Activated CD8-positive, alpha-beta memory T cell treated with anti-CD3 and anti-CD28 coated beads for 48 hours (primary cell): ENCODE measurements at places on chromosomes 5 and 9.

DNA sequence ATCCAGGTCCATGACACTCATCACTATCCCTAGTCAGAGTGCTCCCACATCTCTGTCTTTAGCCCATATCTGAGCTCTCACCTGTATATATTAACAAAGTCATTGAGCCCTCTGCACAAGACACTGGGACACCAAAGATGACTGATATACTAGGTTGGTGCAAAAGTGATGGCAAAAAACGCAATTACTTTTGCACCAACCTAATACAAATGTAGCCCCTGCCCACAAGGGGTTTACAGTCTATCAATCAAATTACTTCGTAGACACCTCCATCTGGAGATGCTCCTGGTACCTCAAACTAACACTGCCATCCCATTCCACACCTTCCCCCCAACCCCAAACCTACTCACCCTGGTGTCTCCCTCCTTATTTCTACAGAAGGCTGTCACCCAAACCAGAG, 194.1 kb downstream of the MCTP1 start:
- DNase-seq = no peak

- DNase-seq = no peak
Measured at GRCh38 chr9:37033141-37033540, 927 bp downstream of the PAX5 start.

DNA sequence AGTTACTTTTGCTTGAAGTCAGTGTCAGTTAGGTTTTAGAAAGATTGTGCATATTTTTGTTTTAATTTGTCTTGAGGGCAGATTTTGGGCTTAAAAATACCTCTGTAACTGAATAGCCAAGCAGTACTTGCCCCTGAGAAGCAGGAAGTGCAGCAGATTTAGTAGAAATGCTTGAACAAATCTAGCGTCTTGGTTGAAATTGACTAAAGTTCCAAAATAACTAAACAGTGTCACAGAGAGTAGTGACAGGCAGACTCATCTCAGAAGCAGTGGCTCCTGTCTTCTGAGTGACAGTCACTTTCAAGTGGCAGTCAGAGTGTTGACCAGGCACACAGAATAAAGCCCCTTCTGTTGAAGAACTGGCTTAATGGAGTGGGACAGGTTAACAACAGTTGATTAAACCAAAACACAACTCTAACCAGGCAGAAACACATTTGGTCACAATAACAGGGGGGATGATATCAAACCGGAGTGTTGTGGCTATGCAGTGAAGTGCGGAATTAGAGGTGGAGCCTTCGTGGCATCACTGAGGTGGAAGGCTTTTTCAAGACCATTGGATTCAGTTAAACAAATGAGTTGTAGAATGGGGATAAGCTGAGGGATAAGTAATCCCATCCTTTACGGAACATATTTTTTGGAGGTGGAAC, 29.1 kb downstream of the TRIO start:
- DNase-seq = no peak

DNA sequence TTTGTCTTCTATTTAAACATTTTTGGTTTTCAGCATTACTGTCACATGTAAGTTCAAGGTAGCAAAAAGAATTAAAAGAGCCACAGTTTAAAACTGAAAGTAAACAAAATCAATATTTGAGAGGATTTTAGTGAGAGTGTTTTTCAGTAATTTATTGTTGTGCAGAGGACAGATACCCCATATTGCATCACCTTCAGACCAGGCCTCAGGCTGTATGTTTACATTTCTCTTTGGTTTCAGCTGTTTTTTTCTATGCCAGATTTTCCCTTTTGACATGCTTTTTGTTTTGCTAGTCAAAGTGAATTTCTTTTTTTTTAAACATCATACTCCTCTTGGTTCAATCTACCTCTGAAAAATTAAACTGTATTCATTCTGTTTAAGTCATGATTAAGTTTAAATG, 47.2 kb downstream of the MAST4 start:
- DNase-seq = no peak

- DNase-seq = no peak
Measured at GRCh38 chr5:175822225-175822624, 49.2 kb upstream of the CPLX2 start.

DNA sequence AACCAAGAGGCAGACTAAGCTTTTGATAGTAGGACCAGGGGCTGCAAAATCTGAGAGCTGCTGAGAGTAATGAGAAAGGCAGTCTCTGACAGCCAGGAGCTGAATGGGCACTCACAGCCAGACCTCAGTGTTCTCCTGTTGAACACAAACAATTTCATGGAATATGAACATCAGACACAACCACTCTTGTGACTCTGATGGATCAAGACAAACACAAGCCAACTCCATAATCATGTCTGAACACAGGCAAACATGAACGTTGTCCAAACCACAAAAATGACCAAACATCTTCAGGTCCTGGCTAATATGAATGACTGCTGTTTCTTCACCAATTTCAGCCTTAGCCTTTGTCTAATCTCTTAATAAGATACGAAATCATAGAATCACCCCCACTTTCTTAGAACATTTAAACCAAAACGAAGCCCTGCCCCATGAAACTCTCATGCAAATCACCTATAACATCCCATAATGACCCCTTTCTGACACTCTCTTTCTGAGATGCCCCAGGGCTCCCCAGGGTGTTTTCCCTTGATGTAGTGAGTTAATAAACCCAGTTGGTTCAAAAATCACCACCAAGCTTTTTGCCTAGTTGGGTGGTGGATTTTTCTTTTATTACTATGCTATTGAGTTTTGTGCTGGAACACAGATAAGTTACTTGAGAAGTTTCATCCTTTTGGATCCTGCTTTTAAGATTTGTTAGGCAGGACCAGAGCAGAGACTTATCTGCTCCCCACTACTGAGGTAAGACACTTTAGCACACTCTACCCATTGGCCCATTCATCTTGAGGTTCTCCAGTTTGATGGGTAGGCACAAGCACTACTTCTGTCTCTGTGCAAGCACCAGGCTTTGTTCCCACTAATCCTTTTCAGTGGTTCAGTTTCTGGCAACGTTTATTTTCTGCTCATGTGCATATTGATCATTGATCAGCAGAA, 5.9 kb upstream of the ERAP2 start:
- no peak for DNase-seq

DNA sequence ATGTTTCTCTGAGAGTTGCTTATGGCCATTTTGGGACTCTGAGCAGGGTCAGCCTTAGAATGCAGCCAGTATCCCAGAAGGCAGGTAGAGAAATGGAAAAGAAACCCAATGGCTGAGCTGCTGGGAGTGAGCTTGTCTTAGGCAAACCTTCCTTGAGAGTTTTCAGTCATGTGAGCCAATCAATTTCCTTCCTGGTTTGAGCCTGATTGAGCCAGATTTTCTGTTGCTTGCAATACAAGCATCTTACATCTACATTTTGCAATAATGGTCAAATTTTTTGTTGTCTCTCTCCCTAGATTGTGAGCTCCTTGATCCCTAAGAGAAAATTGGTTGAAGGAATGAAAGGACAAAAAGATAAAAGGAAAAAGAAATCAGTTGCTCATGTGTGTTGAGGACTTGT, 155.3 kb downstream of the SNX18 start:
- no peak for DNase-seq

DNA sequence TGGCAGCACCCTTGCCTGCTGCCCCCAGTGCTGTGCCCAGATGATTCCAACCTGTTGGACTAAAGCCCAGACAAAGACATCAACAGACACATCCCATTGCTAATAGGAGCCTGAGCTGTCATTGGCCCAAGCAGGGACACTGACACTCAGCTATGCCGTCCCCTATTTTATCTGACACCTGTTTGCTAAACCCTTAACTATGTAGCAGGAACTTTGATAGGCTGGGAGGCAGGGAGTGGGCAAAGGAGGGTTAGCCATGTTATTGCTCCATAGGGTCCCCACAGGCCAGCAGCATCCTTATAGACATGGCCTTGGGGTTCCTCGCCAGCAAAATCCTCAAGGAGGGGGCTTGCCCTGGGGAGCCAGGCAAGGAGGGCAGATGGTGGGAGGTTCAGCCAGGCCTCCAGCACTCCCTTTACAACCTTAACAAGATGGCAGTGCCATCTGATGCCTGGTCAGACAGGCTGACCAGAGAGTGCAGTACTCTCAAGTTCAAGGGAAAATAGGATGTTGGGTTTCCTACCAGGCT, 50.4 kb upstream of the CDKN2AIPNL start:
- no peak for DNase-seq

GRCh38 chr5:10489810-10490426, 48.2 kb downstream of the ROPN1L start:
- no peak for DNase-seq

DNA sequence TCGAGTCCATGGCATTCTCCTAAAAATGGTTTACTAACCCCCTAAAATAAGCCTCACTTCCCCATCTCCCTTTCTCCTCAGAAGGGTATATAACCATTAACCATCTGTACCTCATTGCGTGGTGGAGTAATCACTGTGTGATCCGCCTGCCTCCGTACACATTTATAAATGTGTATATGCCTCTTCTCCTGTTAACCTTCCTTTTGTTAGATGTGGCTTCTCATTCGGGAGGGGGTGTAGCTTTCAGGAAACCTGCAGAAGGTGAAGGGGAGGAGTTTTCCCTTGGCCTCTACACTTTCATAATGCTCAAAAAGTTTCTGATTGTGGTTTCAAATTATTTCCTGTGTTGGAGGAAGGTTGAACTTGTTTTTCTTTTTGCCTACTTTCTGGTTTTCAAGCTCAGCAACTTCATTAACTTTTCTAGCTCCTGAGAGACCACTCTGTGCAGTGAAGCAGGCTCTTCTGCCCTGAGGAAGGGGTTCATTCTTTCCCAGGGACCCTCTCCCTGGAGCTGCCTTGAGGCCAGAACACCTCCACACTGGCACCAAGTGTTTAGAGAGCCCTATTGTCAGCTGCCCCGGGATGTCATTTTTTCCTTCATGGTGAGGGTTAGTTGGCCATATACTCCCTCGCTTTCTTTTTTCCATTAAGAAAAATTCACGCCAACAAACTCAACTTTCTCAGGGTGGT, 46.9 kb downstream of the RASGRF2 start:
- no peak for DNase-seq

DNA sequence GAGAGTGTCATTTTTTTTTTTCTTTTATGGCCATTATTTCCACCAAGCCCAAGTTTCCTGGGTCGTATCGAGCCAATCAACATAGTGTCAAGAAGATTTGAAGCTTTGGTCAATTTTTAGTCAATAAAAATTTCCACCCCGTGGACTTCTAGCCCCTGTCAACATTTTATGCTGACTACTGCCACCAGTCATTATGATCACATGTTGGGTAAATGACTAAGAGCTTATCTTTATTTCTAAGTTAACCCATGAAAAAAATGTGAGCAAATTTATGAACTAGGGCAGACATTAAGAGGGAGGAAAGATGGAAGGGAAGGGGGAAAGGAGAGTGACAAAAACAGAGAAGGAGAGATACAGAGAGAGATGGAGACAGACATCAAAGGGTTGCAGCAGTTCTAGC, 143.5 kb upstream of the ALDH1B1 start:
- no peak for DNase-seq

GRCh38 chr9:35844628-35845270, 15.7 kb downstream of the TMEM8B start:
- DNase-seq = no peak

GRCh38 chr9:2745560-2746380, 28.5 kb downstream of the KCNV2 start:
- no peak for DNase-seq

DNA sequence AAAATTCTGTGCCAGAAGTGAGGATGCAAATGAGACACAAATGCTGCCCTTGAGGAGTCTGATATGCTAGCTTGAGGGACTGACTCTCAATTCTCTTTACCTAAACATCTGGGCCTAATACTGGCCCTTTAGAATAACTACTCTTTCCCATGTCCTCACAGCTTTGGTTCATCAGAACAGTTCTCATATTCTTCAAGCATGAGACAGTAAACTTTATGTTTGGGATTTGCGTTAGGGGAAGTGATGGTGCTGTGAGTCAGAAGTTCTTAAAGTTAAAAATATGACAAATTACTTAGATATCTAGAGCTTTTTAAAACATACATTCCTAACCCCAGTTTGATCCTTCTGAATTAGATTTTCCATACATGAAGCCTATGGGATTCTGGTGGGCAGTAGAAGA, 665.0 kb upstream of the RGMB start:
- DNase-seq = no peak

DNA sequence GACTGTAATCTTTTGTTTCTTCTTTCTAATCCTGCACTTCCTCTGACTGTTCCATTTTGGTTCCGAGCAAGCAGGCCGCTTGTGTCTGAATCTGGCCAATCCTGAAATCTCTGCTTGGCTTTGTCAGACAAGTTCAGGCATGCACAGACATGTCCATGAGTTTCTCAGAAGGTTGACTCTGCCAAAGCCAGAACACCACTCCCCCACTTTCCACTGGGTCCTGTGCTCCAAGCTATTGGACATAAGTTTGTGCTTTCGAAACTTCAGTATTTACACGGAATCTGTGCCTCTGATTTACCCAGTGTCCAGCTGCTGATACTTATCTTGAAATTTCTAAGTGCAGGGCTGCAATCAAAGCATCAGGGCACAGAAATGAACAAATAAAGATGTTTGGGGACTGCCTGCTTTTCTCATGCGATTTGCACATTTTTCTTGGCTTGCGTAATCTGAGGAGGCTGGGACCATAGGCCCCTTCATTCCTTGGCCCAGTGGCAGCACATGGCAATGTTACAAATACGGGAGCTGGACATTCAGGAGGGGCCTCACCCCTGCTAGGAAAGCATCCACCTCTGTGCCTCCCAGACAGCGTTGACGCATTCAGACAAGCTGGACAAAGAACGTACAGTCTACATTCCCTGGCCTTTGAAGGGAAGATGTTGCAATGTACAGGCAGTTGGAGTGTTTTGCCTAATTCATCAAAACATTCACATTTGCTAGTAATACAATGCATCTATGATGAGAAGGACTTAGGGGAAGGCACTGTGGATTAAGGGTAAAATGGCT, 209.2 kb upstream of the PAPPA start:
- no peak for DNase-seq
